ENCODE measurements at places on chromosomes 3 and 15.

DNA sequence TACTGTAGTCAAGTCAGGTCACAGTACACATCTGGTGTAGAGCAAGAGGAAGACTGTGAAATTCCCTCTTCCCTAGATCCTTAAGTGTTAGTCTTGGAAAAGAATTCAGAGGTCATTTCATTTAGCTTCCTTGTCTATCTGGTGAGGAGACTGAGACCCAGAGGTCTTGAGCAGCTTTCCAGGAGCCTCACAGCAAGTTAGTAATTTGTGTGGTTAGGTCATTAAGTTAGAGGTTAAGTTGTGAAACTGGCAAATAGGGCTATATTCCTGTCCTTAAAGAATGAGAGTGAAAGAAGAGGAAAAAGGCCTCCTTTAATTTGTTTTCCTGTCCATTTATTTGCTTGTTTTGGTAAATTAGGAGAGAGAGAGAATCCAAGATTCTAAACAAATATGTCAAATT lies 9.0 kb downstream of the PODXL2 start:
- no peak for DNase-seq

DNA sequence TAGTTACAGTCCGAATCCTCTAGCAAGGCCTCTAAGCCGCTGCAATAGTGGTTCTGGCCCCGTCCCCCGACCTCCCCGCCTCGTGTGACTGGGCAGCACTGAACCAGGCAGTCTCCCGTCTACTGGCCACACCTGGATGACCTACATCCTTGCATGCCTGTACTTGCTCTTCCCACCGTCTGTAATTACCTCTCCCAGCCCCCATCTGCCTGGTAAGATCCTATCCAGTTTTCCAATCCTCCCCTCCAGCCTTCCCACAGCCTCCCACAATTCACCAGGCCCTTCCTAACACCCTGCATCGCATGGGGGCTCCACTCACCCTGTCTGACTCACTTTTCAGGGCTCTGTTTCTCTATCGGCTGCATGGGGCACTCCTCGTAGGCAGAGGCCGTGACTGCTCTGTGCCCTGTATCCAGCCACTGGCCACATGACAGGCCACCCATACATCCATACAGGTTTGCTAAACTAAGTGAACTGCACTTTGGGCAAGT lies 32.8 kb downstream of the XXYLT1 start:
- DNase-seq: peak; percentile 34

- DNase-seq: no peak
Observed at GRCh38 chr3:41863024-41863423, 98.9 kb downstream of the ULK4 start.

- no peak for DNase-seq
Observed at GRCh38 chr3:2876362-2876761, 233.8 kb downstream of the IL5RA start.

DNA sequence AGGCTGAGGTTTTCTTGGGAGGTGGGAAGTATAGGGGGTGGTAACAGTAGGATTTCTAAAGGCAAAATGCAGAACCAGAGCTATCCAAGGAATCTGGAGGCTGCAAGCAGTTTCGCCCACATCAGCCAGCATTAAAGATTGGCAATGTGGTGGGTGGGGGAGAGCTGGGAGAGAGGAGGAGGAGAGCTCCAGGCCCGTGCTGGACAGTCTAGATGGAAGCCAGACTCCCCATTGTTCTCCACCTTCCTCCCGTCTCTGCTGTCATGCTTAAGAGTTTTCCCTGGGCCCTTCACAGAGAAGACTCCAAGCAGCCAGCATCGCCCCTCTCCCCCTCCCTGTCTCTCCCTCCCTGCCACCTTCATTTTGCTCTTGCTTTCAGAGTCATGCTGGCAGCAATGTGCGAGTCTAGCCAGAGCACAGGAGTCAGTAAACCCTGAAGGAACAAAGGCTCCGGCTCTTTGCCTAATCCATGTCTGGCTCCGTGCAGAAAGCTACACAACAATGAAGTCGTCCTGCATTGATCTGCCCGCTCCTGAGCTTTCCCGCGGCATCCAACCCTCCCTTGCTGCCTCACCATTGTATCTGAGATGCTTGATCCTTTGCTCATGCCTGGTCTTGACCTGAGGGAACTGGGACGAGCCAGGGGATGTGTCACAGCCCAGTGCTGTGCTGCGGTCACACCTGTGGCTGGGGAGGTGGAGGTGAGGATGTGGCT lies 282.9 kb downstream of the NTRK3 start:
- DNase-seq: peak; percentile 58

- DNase-seq: no peak
Observed at GRCh38 chr15:49415149-49415548, 7.9 kb upstream of the FGF7 start.

DNA sequence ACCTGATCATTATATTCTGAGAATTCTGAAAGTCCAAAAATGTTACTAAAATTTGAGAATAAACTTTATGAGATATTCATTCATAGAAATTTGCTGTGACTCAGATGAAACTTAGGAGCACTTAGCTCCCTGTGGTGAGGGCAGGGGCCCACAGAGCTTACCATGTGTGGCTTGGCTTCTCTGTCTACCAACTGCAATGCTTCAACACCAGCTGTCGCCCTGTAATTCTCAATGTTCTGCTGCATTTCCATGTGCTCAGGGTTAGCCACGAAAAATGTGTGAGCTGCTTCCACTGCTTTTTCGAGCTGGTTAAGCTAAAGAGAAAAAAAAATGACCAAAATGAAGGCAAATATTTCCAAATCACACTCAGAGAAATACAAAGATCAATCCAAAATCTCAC lies 125.6 kb downstream of the P3H2 start:
- DNase-seq: no peak

GRCh38 chr3:103906304-103906703 lies 1460.4 kb upstream of the ALCAM start:
- DNase-seq: no peak

All from ecto neural progenitor cell (in vitro differentiated cells).